Kidney (tissue), 22 donors: ENCODE measurements at places on chromosomes 5 and 9. TPM values are rescaled to one million over a fixed set of nuclear protein-coding genes. Genes with fewer than 3 reads are reported as not detected.

Gene WWC1
- total RNA-seq, result 174 TPM

Gene CARTPT
- total RNA-seq, result not detected

Gene SYNPO
- 87.6 TPM for total RNA-seq

Gene PHF24
- 0.98 TPM for total RNA-seq

Gene IFNA2
- total RNA-seq, result not detected

Gene ANKRD34B
- 1.5 TPM for total RNA-seq

Gene PTGS1
- 9.4 TPM for total RNA-seq

Gene SPINK6
- total RNA-seq, result not detected

Gene TIMD4
- 8.0 TPM for total RNA-seq

Gene CEL
- total RNA-seq, result 1.0 TPM

Gene WNT8A
- total RNA-seq, result not detected

Gene PSAT1
- total RNA-seq, result 22.4 TPM

Gene GHR
- total RNA-seq, result 3.7 TPM

Gene COL27A1
- 45.6 TPM for total RNA-seq

Gene SHROOM1
- total RNA-seq, result 13.4 TPM

Gene ELOVL7
- total RNA-seq, result 22.5 TPM

Gene CD74
- 2,003 TPM for total RNA-seq

Gene PPP3R2
- not detected for total RNA-seq

Gene OR1J2
- not detected for total RNA-seq

Gene LCN15
- not detected for total RNA-seq

Gene CENPP
- total RNA-seq, result 4.2 TPM

Gene OR1Q1
- total RNA-seq, result not detected

Gene NR5A1
- not detected for total RNA-seq

Gene CDKN2B-AS1
- total RNA-seq, result 0.82 TPM

Gene SPATA31D4
- total RNA-seq, result not detected

Gene PARP8
- 42.5 TPM for total RNA-seq

Gene CER1
- total RNA-seq, result not detected

Gene CCDC187
- 2.3 TPM for total RNA-seq

Gene KCTD16
- 2.5 TPM for total RNA-seq

Gene TMEM232
- 11.3 TPM for total RNA-seq

Gene OXCT1
- total RNA-seq, result 20.5 TPM

Gene KIF4B
- total RNA-seq, result not detected

Gene SLC28A3
- 1.0 TPM for total RNA-seq

Gene ARHGEF39
- 0.72 TPM for total RNA-seq

Gene TGFBI
- total RNA-seq, result 78.5 TPM

Gene ROPN1L
- 1.7 TPM for total RNA-seq

Gene OCLN
- total RNA-seq, result 127 TPM

Gene RNF183
- 3.6 TPM for total RNA-seq

Gene SLC23A1
- total RNA-seq, result 3.5 TPM

Gene SCGB3A2
- total RNA-seq, result not detected

Gene PCDHB7
- total RNA-seq, result 2.3 TPM

Gene PELO
- total RNA-seq, result 38.7 TPM

Gene DMRT3
- not detected for total RNA-seq

Gene STK10
- 42.8 TPM for total RNA-seq

Gene SH3TC2
- 1.3 TPM for total RNA-seq

Gene HTR4
- total RNA-seq, result 0.22 TPM

Gene RMRP
- 36,256 TPM for total RNA-seq

Gene CCL21
- total RNA-seq, result 92.8 TPM

Gene SLC35A4
- total RNA-seq, result 89.9 TPM

Gene TRIM36
- total RNA-seq, result 1.8 TPM

Gene MARCHF3
- 8.0 TPM for total RNA-seq

Gene FBXL7
- 6.1 TPM for total RNA-seq

Gene CSNK1G3
- total RNA-seq, result 39.1 TPM
